H7 (cell line): ENCODE measurements at places on chromosomes 16 and 17.
A peak's percentile ranks its signal among the peaks of the same experiment; 100 is the strongest.

DNA sequence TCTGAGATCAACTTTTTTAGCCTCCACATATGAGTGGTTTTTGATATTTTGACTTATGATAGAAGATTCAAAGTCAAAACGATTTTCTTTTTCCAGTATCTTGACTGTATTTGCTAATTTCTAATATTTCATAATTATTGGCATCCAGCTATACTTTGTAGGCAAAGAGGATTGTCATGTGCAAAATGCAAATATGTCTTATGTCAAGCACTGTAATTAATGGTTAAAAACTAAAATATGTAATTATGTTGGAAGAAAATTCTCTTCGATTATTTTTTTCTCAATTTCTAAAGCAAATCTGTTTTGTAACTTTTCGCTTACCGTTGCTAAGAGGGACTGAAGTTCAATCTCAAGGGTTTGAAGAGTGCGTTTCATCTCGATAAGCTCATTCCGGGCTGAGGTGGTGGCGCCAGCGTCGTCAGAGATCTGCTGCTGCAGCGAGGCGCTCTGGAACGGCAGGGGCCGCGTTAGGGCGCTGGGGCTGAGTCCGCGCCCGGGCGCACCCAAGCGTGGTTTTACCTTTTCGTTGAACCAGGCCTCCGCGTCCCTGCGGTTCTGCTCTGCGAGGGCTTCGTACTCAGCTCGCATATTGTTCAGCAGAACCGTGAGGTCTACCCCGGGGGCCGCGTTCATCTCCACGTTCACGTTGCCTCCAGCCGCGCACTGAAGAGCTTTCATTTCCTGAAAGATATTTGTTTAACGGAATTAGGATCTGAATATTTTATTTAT, 3.0 kb downstream of the KRT27 start:
- DNase-seq, result no peak

GRCh38 chr17:45857977-45858708, 13.5 kb downstream of the SPPL2C start:
- peak; percentile 71 for DNase-seq

GRCh38 chr17:78442648-78443218, 64.3 kb downstream of the PGS1 start:
- no peak for DNase-seq

GRCh38 chr17:47690121-47690520, 3.8 kb upstream of the TBKBP1 start:
- peak; percentile 22 for DNase-seq

DNA sequence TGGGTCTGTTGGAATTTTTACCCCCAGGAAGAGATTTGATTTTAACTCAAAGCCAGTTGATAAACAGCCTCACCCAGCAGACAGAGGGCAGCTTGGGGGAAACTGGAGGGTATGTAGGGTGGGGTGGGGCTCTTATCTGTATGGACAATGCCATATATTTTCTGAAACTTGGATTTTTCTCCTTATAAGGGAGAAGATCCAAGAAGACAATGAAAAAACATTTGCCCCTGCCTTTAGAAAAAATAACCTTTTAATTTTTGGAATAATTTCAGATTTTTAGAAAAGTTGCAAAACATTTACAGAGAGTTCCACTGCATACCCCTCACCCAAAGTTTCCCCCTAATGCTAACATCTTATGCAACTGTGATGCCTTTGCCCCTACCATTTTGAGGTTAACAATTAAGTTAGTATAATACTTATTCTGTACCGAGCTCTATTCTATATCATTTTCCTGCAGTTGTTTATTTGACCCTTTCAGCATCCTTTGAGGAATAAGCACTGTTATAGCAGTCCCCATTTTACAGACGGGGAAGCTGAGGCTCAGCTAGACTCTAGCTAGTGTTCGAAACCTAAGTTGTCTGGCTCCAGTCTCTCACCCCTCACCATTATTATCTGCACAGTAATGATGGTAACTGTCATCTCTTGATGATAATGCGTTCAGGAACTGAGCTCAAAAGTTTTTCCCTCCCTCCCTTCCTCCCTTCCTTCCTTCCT, 66.4 kb downstream of the PRKCB start:
- DNase-seq, result no peak

DNA sequence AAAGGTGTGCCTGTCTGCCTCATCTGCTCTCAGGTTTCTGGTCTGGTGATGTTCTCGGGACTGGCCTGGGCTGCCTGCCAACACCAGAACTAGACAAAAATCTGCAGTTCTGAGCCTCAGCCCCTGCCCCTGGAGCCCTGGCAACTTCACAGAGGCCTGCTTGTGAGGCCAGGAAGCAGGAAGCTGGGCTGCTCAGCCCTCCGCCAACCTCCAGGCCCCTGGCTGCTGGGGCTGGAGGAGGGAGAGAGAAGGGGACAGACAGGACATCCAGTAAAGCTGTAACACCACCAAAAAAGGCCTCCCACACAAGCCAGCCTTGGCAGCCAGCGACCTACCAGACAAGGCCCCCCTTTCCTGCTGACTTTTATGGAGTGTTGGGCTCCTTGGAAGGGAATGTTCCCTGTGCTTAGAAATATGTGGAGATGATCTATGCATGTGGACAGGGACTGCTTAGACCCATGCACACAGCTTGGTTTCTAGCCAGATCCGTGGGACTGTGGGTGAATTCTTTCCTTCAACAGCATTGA, 157.6 kb downstream of the XYLT1 start:
- DNase-seq, result no peak

- no peak for DNase-seq
Measured at GRCh38 chr17:48058393-48059124, 10.4 kb downstream of the NFE2L1 start.

DNA sequence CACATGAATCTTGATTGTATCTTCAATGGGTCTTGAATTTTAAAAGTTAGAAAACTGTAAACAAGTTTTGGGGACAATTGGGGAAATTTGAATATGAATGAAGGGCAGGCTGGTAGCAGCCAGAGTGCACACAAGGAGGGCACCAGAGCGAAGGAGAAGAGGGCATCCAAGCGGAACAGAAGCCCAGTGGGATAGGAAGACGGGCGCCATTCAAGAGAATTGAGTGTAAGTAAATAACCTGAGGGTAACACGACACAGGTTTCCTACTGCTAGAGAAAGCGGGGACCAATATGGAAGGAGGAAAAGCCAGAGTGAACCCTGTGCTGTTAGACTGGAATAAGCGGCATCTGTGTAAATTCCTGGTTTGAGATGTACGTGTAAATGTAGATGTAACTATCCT, 115.1 kb upstream of the CCL2 start:
- DNase-seq, result no peak

GRCh38 chr16:16075488-16076422, 126.3 kb downstream of the ABCC1 start:
- DNase-seq, result no peak

DNA sequence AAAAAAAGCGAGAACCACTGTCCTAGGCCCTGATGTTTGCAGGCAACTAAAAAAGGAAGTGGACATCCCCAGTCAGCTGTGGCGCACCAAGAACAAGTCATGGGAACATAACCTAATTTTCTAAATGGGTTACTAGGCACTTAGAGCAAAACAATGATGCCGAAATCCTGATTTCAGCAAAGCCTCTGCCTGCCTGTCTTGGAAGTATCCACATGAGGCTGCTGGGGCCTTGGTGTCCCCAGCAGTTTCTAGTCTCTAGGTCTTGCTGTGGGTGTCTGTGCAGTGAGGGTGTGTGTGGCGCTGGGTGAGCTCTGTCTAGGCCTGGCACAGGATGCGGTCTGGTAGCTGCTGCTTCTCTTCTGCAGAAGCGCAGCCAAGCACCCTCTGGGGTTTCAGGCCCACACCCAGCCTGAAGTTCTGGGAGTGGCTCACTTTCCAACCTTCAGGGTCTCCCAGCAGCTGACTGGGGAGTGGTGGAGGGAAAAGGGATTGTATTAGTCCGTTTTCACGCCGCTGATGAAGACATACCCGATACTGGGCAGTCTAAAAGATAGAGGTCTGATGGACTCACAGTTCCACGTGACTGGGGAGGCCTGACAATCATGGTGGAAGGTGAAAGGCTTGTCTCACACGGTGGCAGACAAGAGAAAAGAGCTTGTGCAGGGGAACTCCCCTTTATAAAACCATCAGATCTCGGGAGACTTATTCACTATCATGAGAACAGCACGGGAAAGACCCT, 21.1 kb downstream of the STH start:
- DNase-seq, result no peak

DNA sequence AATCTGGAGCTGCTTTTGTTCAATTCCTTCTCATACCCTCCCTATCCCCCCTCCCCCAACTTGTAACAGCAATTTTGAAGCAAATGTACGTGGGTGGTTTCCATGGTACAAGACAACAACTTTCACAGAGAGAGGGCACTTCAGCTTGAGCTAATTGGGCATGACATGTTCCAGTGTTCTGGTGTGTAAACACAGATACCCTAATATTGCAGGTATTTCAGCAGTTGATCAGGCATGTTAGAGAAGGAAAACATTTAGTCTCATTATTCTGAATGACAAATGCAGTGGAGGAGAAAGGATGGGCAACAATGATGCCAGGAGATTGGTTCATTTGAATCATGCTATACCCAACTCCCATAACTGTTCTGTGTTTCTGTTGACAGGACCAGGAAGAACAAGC, 137.5 kb downstream of the TRIM37 start:
- DNase-seq, result no peak

DNA sequence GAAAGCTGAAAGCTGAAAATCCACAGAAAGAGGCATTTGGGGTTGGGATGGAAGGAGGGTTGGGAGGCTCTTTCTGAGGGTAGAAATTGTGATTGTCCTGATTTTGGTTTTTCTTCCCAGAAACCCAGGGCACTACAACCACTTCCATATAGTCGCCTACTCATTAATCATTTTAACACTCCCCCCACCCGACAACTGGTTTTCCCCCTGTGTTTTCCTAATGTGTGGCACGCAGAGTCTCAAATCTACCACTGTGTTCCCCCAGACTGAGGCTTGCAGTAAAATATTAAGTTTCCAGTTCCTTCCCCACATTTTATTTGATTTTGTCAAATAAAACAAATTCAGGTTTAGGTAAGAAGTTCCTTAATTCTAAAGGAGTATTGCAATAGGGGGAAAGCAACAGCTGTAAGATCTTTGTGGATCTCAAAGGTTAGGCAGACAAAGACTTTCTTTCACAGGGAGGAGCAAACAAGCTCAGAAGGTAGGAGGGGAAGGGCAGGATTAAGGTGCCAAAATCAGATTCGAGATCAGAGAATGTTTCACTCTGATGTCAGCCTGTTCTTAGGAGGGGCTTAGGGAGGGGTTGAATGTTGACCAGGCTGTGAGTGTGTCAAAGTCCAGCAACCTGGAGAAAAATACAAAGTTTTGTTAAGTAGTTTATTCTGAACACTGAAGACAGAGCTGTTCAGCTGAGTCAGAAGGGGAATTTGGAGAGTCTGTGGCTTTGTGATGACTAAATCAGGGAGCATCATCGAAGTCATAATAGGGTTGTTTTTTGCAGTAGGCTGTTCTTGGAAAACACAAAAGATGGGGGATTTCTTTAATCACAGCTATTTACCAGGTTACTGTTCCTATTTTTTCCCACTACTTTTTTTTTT, 3.6 kb downstream of the ZNF267 start:
- no peak for DNase-seq

DNA sequence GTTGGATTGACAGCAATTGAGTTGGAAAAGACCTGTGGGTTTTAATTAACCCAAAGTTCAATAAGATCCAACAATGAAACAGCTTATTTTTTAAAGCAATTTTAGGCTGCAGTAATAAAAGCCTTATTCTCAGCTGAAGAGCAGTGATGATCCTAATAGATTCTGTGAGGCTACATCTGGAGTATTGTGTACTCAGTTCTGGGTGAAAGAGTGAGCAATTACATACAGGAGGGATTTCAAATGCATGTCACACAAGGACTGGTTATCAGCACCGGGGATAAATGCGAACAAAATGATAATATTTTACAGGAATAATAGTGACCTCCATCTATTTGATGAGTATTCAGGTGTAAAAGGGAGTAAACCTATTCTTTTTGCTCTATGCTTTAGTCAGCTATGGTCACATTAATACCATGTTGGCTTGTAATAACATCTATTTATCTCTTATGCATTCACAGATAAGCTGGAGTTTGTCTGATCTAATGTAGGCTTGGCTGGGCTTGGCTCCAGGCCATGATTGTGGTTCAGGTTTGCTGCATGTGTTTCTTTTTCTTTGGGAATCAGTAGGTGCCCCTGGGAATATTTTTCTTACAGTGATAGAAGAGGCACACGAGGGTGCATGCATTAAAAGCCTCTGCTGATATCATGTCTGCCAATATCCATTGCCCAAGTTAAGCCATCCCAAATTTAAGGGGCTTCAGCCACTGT, 22.2 kb upstream of the TOX3 start:
- DNase-seq, result no peak

GRCh38 chr17:63476854-63477479, at the start of gene ACE:
ACE (plus strand) TSS chr17:63477061; CDS start chr17:63477095, 34 bp downstream.
- peak; percentile 98 for DNase-seq

GRCh38 chr17:35345926-35346771, 27.3 kb downstream of the SLFN11 start:
- peak; percentile 69 for DNase-seq

DNA sequence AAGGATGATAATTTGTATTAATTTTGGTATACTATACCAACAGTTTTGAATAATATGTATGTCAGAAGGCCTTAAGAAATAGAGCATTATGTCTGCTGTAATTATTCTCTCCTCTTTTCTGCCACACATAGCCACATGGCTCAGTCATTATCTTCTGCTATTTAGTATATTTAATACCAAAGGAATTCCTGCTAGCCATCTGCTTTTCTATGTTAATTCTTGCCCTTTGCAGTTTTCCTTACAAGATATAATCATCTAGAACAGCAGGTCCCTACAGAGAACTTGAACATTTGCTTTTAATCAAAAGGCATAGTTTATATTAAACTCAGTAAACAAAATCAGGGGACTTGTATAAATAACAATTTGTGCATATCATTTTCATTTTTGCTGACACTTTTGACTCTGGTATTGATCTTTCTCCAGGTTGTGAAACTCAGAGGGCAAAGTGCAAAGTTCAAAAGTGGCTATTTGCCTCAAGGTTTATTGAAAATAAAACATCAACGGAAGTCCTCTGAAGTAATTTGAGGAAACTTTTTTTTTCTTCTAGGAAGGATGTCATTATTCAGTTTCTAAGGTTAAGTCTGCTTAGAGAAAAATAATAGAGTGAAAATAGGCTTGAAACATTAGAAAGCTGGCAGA, 702.0 kb downstream of the KCNJ2 start:
- no peak for DNase-seq

DNA sequence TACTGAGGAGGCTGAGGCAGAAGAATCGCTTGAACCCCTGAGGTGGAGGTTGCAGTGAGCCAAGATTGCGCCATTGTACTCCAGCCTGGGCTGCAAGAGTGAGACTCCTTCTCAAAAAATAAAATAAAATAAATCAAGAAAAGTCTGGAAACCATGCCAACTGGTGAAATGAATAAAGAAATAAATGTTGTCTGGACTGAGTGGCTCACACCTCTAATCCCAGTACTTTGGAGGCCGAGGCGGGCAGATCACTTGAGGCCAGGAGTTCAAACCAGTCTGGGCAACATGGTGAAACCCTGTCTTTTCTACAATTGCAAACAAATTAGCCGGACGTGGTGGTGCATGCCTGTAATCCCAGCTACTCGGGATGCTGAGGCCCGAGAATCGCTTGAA, 744 bp upstream of the LRRC37A3 start:
- no peak for DNase-seq

DNA sequence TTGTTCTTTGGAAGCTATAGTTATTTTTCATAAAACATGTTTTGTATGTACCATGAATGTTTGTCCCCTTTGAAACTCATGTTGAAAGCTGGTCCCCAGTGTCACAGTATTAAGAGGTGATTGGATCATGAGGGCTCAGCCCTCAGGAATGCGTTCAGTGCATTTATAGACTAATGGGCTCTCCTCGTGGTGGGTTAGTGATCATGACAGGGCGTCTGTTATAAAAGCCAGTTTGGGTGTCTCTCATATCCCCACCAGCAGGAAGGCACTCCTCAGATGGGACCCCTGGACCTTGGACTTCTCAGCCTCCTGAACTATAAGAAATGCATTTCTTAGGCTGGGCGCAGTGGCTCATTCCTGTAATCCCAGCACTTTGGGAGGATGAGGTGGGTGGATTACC, 10.4 kb downstream of the BANP start:
- DNase-seq, result no peak
